ENCODE measurements at places on chromosomes 7 and 10.

GRCh38 chr10:90437452-90437851 lies 420.4 kb downstream of the HTR7 start:
- DNase-seq: no peak

DNA sequence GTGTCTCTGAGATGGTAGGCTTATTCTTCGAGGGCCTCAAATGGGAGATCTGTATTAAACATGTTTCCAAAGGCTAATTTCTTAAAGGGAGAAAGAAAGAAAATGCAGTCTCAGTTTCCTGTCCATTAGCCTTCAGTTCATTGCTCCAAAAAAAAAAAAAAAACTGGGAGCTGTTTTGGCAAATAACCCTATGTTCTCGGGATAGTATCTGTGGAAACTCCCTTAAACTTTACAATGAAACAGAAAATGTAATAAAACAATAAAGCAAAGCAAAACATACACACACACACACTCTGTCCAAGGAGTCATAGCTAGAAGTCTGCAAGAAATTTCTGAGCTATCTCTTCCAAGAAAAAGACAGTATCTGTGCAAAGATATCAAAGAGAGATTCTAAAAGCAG lies 172.5 kb upstream of the CELF2 start:
- DNase-seq: no peak

GRCh38 chr7:141646826-141647480 lies 55.0 kb downstream of the DENND11 start:
- DNase-seq: no peak

DNA sequence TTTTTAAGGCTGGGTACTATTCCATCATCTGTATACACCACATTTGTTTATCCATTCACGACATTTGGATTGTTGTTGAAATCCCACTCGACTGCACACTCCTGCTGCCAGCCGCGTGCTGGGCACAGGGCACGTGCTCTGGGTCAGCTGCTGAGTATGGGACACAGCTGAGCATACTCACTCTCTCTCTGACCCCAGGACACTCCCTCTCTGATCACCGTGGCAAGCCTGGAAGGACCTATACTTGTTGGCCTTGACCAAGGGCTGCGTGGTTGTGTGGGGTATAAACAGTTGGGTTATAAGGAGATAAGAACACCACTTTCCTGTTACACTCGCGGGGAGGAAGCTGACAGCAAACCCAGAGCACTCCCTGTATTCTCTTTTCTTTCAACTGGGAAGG lies 153.0 kb upstream of the RHEB start:
- DNase-seq: no peak

DNA sequence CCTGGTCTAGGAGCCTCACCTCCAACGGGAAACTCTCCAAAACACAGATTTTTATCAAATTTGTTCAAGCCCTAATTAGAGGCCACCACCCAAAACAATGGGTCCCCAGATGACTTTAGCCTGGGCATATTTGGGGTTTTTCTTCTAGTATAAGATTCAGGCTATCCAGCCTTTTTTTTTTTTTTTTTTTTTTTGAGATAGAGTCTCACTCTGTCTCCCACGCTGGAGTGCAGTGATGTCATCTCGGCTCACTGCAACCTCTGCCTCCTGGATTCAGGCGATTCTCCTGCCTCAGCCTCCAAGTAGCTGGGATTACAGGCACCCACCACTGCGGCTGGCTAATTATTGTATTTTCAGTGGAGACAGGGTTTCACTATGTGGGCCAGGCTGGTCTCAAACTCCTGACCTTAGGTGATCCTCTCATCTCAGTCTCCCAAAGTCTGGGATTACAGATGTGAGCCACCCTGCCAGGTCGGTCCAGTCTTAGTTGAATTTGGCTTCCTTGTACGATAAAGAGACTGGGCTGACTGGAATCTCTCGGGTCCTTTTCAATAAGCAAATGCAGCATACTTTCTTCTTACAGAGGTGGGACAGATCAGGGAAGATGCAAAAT lies 91.4 kb upstream of the KLF6 start:
- DNase-seq: no peak

All from stimulated activated naive CD4-positive, alpha-beta T cell (primary cell).